Fibroblast of skin of scalp (primary cell): ENCODE measurements at places on chromosomes 12 and 14.

- DNase-seq = peak; percentile 87
These were observed 314.6 kb downstream of the BCL11B start for GRCh38 chr14:98957211-98958047.

DNA sequence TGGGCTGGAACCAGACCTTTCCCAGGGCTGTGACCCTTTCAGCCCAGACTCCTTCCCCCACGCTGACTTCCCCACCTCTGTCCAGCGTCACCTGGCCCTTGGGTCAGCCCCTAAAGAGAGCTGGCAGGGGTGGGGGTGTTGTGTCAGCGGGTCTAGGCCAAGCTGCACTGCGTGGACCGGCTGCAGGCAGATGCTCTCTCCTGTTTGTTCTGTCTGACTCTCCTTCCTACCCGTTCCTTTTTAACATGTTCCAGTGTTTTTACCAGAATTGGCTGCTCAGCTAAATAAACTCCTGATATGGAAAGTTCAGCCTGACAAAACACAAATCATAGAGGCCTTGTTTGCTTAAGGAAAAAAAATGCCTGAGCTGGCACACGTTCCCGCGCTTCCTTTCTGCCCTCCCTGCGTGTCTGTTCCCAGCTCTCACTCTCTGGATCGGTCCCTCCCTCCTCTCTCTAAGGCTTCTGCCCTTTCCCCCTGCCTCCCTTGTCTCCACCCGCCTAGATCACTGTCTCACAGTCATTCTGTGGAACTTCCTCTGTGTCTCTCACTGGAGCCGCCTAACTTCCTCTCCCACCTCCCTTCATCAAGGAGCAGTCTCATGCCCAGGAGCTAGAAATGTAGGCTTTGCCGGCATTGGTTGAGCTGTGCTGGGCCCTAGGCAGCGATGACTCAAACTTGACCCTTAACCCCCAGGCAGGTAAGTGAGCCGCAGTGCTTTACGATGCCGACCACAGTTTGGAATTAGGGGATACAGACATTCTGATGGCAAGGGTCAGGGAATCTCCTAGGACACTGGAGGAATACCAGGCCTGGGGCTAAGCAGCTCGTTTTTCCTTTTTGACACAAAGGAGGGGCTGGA is 15.5 kb upstream of the MLXIP start:
- DNase-seq = peak; percentile 86

GRCh38 chr12:115964214-115964613 is 313.3 kb downstream of the MED13L start:
- no peak for DNase-seq

DNA sequence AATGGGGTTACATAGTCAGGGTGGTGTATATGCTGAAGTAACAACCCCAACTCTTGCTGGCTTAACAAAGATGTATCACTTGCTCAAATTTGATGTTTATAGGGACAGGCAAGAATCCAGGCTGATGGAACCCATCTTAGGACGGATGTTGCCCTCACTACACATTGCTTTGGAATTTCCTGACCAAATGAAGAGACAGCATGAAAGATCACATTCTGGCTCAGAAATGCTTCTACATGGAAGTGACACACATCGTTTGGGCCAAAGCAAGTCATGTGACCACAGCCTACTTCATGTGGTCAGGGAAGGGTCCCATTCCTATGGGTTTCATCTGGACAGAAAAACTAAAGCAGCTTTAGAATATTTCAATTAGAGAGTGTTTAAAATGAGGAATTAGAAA is 345.8 kb downstream of the TMEM132D start:
- DNase-seq = peak; percentile 78

- DNase-seq = no peak
These were observed 19.6 kb downstream of the NINJ2 start for GRCh38 chr12:643475-644302.

- DNase-seq = peak; percentile 65
These were observed 442.2 kb upstream of the CCDC196 start for GRCh38 chr14:66043921-66044320.

DNA sequence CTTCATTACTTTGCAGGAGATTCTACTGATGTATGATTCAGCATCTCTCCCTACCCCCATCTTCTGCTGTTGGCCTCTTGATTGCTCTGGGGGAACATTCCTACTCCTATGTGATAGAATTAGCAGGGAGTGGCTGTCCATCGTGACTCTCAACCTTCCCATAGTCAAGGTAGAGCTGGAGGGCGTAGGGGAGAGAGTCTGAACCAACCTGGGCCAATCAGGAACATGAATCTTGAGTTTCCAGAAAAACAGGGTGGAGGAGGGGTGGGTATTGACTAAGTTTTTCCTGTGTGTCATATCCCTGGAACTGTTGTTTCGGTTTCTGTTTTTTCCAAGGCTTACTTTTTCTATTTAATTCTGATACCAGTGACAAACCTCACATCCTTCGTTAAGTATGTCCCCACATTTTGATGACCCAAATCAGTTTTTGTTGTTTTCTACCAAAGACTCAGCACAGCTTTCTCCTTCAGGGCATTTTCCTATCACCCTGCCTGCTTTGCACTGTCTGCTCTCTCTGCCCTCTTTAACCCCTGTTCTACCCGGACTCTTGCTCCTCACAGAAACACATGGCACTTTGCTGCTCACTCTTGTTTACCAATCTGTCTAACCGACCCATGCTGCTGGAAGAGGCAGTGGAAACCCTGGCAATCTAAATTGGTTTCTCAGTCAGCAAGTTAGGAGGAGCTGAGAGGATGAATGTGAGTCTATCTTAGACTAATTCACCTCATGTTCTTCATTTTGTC is 1428.3 kb downstream of the AACS start:
- DNase-seq = no peak

GRCh38 chr14:92906823-92907222 is 16.1 kb upstream of the CHGA start:
- no peak for DNase-seq

GRCh38 chr14:38941488-38941887 is 161.5 kb downstream of the SEC23A start:
- DNase-seq = no peak

- no peak for DNase-seq
These were observed 556.6 kb downstream of the TRHDE start for GRCh38 chr12:72828662-72829324.

GRCh38 chr12:24815114-24815423 is 133.8 kb downstream of the BCAT1 start:
- DNase-seq = no peak

DNA sequence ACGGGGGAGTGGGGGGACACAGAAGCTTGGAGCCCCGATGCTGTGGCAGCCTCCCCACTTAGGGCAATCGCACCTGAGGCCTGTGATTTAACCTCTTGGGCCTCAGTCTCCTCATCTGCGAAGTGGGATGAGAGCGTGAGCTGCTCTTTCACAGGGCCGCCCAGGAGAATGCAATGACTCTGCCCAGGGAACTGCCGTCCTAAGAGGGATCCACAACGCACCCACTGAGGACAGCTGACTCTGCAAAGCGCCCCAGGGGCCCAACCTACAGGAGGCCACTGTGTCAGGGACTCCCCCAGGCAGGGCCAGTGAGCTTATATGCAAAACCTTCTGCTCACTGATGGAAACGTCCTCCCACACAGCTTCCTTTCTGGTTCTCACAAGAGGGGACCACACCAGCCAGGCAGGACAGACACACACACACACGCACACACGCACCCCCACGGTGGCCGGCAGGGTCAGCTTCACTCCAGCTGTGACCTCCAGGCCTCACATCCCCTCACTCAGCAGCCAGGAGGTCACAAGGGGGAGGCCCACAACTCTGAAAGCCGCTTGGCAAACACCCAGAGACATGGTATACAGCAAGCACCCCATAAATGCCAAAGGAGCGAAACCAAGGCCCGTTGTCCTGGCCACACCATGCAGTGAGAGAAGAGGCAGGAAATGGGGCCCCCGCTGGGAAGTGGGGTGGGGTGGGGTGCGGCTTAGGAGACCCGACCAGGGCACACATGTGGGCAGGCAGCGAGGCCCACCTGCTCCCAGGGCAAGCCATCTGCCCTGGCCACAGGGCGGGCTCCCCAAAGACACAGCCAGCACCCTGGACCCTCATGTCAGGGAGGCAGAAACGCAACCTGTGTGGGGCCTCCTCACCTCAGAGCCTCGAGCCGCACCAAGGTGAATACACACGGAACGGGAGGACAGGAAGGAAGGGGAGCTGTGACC is 73.3 kb downstream of the NCOR2 start:
- DNase-seq = no peak

GRCh38 chr12:93896427-93896826 is 219.3 kb downstream of the CRADD start:
- DNase-seq = no peak

GRCh38 chr12:9333161-9333560 is 125.0 kb upstream of the PZP start:
- DNase-seq = no peak

GRCh38 chr12:15794836-15795235 is 5.6 kb upstream of the EPS8 start:
- no peak for DNase-seq

- DNase-seq = no peak
These were observed 71.6 kb upstream of the CMKLR1 start for GRCh38 chr12:108410689-108411088.

DNA sequence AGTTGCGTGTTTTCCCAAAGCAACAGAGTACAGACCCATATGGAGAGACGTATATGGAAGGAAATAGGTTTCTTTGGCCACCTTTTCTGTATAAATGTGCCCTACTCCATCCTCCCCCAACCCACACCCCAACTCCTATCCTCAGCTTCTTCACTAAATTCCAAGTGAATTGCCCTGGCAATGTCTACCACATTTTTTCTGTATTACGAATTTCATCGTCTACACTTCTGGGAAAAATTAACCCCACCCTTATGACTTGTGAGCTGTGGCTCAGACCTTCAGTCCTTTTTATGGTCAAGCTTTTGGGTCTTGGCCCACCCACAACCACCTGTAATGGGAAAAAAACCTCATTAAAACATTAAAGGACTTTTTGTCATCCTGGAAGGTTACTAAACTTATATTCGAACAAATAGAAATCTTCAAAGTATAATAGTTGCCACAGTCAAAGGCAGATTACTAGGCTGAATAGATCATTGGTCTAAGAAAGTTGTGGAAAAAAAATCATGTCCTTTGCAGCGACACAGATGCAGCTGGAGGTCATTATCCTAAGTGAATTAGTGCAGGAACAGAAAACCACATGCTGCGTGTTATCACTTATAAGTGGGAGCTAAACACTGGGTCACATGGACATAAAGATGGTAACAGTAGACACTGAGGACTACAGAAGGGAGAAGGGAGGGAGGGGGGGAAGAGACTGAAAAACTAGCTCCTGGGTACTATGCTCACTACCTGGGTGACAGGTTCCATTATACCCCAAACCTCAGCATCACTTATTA is 15.7 kb upstream of the NFKBIA start:
- DNase-seq = peak; percentile 82

DNA sequence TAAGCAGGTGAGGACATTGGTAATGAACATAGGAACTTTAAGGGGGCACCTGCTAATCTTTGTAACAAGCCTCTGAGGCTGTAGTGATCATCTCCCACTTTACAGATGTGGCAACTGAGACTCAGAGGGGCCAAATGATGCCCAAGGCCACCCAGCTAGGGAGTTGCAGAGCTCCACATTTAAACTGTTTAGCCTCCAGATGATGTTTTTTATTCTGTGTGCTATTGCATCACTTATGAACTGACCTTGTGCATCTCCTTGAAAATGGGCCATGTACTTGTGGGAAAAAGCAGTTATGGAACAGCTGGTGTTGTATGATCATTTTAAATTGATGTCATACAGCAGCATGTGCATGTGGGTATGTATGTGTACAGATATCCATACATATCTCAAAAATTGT is 41.4 kb downstream of the TPCN1 start:
- DNase-seq = no peak

- no peak for DNase-seq
These were observed 168.7 kb upstream of the HIF1A start for GRCh38 chr14:61526405-61527312.

DNA sequence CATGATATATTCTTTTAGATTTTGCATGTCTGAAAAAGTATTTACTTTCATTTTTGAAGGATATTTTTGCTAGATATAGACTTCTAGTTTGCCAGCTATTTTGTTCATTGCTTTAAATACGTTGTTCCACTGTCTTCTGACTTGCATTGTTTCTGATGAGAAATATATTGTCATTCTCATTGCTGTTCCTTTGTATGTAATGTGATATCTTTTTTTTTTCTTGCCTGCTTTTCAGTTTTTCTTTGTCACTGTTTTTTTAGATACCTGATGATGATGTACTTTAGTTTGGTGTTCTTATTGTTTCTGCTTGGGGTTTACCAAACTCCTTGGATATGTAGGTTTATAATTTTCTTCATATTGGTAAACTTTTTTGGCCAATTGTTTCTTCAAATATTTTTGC is 107.9 kb downstream of the SNAPC1 start:
- DNase-seq = no peak
